ENCODE measurements at places on chromosomes 5 and 9.
A peak's percentile ranks its signal among the peaks of the same experiment; 100 is the strongest.

- DNase-seq = no peak
- H3K4me3 ChIP-seq = no peak overlapping the region
- H3K4me1 ChIP-seq = peaks cover 33% of the 10 kb centered on the region
- no peak overlapping the region for H3K27ac ChIP-seq
- H3K27me3 ChIP-seq = no peaks in the 10 kb centered on the region
- peaks cover 14% of the 10 kb centered on the region for H3K36me3 ChIP-seq
Observed at GRCh38 chr5:95930141-95930930, 31.3 kb downstream of the ELL2 start.

DNA sequence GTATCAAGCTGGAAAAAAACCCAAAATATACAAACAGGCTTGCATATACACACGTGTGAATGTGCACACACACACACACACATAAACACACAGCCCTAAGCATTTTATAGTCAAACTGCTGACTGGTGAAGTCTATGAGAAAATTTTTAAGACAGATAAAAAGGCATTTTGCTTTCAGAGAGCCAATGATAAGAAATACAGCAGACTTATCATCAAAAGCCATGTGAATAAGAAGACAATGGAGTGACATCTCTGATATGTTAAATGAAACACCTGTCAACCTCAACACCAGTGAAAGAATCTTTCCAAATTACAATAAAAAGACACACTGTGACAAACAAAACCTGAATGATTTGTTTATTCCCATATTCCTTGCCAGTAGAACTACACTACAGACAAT lies 233.3 kb downstream of the CDH9 start:
- no peaks in the 10 kb centered on the region for H3K4me1 ChIP-seq
- no peaks in the 10 kb centered on the region for H3K27me3 ChIP-seq
- no peak overlapping the region for H3K4me3 ChIP-seq
- DNase-seq = no peak

DNA sequence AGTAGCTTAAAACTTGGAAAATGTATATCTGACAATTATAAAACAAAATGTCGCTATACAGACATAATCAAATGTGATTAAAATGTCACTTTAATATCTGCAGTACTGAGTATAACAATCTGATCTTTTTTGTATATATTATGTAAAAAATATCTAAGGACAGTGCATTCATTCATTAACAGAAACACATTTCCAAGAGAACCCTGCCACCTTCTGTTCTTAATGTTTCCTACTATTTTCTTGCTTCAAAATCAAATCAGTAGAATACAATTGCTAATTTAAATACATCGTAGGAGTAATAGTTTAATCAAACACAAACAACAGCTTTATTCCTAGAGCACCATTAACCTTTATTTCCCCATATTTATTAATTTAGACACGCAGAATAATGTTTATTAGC lies 142.6 kb upstream of the ST8SIA4 start:
- peaks cover 4% of the 10 kb centered on the region for H3K4me1 ChIP-seq
- peaks cover 5% of the 10 kb centered on the region for H3K27me3 ChIP-seq
- no peak overlapping the region for H3K27ac ChIP-seq
- no peaks in the 10 kb centered on the region for H3K36me3 ChIP-seq
- DNase-seq = no peak

- H3K4me3 ChIP-seq = no peak overlapping the region
- no peaks in the 10 kb centered on the region for H3K4me1 ChIP-seq
- H3K27me3 ChIP-seq = peaks cover 17% of the 10 kb centered on the region
- H3K27ac ChIP-seq = no peak overlapping the region
- H3K36me3 ChIP-seq = no peaks in the 10 kb centered on the region
Observed at GRCh38 chr5:180642779-180643178, 6.6 kb downstream of the FLT4 start.

DNA sequence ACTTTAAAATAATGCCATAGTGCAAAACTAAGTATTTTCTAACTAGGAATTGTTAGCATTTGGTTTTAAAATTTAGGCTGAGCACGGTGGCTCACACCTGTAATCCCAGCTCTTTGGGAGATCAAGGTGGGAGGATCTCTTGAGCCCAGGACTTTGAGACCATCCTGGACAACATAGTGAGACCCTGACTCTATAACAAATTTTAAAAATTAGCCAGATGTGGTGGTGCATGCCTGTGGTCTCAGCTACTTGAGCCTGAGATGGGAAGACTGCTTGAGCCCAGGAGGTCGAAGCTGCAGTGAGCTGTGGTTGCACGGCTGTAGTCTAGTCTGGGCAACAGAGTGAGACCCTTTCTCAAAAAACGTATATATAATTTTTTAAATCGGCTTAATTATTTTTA lies 4.9 kb downstream of the OTULIN start:
- H3K4me1 ChIP-seq = peaks cover 69% of the 10 kb centered on the region
- H3K27me3 ChIP-seq = no peaks in the 10 kb centered on the region
- no peak for DNase-seq
- peaks cover 32% of the 10 kb centered on the region for H3K36me3 ChIP-seq

DNA sequence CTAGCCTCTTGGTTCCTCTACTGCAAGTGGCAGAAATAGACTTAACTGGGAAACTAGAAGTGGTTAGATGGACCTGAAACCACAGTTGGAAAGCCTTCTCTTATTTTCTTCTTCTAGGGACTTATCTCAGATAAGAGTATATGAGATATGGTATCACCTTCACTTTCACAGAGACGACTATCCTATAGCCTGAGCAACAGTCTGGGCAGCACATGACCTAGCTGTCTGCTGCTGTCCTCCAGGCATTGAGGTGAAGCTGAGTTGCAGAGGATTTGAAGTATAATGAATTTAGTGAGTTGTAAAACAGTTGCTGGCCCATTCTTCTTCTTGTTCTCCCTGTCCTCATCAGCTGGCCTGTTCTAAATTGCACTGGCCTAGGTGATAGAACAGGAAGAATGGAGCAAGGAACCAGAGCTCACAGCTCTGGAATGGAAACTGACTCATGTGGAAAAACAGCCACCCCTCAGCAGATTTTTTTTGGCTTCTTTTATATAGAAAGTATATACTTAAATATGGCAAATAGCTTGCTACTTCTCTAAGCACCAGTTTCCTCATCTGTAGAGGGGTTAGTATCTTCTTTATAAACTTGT lies 27.8 kb downstream of the RECK start:
- H3K27ac ChIP-seq = no peak overlapping the region
- H3K27me3 ChIP-seq = no peaks in the 10 kb centered on the region
- peaks cover 6% of the 10 kb centered on the region for H3K4me1 ChIP-seq
- H3K36me3 ChIP-seq = peaks cover 23% of the 10 kb centered on the region
- no peak for DNase-seq

DNA sequence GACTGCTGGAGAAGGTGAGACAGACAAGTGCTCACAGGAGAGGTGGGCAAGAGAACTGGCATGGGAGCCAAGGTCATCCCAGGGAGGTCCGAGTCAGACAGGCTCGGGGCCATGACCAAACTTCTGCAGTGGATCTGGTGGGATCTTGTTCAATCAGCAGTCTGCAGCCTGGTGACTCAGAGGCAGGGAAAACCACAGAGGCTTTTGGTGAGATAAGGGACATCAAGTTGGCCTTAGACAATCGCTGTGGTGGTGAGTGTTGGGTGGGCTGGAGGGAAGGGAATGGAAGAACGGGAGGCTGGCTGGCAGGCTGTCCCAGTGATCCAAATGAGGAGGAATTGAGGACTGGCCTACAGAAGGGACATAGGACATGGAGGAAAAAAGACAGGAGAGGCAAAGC lies 123.8 kb downstream of the TMEM174 start:
- no peaks in the 10 kb centered on the region for H3K4me1 ChIP-seq
- H3K27ac ChIP-seq = peak overlapping the region; percentile 75
- no peak for DNase-seq
- H3K27me3 ChIP-seq = peaks cover 80% of the 10 kb centered on the region
- H3K36me3 ChIP-seq = no peaks in the 10 kb centered on the region
- H3K4me3 ChIP-seq = no peak overlapping the region

- no peaks in the 10 kb centered on the region for H3K27me3 ChIP-seq
- H3K4me3 ChIP-seq = peak overlapping the region; percentile 24
- H3K27ac ChIP-seq = peak overlapping the region; percentile 75
- peaks cover 72% of the 10 kb centered on the region for H3K4me1 ChIP-seq
- no peaks in the 10 kb centered on the region for H3K36me3 ChIP-seq
Observed at GRCh38 chr9:109889456-109889855, 109.5 kb downstream of the PALM2AKAP2 start.

DNA sequence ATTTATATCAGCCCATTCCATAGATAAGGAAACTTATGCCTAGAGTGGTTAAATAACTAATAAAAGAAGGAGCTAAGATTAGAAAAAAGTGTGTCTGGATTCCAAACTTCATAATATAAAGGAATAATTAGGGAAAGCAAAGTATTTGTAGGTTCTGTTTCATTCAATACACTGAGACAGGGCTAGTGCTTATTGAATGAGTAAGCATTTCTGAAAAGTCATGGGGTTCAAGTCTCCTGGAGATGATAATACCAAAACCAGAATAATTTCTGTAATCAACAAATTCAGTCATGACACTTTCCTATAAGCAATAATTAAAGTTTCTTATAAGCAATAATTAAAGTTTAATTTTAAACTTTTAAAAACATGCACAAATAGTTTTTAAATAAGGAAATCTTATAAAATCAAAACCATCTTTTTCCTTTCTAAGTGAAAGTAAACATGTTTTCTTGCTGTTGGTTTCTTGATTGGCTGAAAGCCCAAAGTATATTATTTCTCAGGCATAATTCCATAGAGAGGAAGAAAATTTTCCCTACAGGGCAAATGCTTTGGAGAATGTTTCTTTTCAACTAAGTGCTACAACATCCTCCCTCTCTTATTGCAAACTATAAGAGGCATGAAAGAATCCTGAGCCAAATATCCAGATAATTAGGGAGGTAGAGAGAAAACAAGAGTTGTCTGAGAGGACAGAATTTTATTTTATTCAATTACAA lies 510.2 kb downstream of the PRELID2 start:
- H3K27ac ChIP-seq = no peak overlapping the region
- DNase-seq = no peak
- no peaks in the 10 kb centered on the region for H3K36me3 ChIP-seq
- no peaks in the 10 kb centered on the region for H3K4me1 ChIP-seq
- no peak overlapping the region for H3K4me3 ChIP-seq

- no peaks in the 10 kb centered on the region for H3K27me3 ChIP-seq
- H3K36me3 ChIP-seq = no peaks in the 10 kb centered on the region
- H3K27ac ChIP-seq = no peak overlapping the region
- H3K4me3 ChIP-seq = no peak overlapping the region
Observed at GRCh38 chr5:85452322-85453025, 1067.8 kb upstream of the EDIL3 start.

- H3K4me3 ChIP-seq = peak overlapping the region; percentile 72
- H3K27ac ChIP-seq = no peak overlapping the region
- H3K4me1 ChIP-seq = peaks cover 2% of the 10 kb centered on the region
- DNase-seq = peak; percentile 13
- H3K27me3 ChIP-seq = peaks cover 11% of the 10 kb centered on the region
- no peaks in the 10 kb centered on the region for H3K36me3 ChIP-seq
Observed at GRCh38 chr9:133199648-133200321, 9.3 kb downstream of the OBP2B start.

Measured in T-helper 2 cell treated with Interferon-gamma antibody and Interleukin-4, amounts not matched to agents 5 μg/mL and 100 μg/mL, for 36 hours (primary cell).